Activated naive CD4-positive, alpha-beta T cell (primary cell): ENCODE measurements at places on chromosomes 7 and 10.
A peak's percentile ranks its signal among the peaks of the same experiment; 100 is the strongest.

GRCh38 chr7:18126281-18126680, 98.6 kb upstream of the PRPS1L1 start:
- DNase-seq = no peak

GRCh38 chr7:24709585-24710360, 47.5 kb downstream of the GSDME start:
- no peak for DNase-seq

- DNase-seq = no peak
These were observed 68.6 kb downstream of the CALD1 start for GRCh38 chr7:134847851-134848588.

- no peak for DNase-seq
These were observed 6.4 kb downstream of the SH2B2 start for GRCh38 chr7:102292813-102293798.

GRCh38 chr7:90853205-90853604, 257.1 kb downstream of the CDK14 start:
- DNase-seq = no peak

DNA sequence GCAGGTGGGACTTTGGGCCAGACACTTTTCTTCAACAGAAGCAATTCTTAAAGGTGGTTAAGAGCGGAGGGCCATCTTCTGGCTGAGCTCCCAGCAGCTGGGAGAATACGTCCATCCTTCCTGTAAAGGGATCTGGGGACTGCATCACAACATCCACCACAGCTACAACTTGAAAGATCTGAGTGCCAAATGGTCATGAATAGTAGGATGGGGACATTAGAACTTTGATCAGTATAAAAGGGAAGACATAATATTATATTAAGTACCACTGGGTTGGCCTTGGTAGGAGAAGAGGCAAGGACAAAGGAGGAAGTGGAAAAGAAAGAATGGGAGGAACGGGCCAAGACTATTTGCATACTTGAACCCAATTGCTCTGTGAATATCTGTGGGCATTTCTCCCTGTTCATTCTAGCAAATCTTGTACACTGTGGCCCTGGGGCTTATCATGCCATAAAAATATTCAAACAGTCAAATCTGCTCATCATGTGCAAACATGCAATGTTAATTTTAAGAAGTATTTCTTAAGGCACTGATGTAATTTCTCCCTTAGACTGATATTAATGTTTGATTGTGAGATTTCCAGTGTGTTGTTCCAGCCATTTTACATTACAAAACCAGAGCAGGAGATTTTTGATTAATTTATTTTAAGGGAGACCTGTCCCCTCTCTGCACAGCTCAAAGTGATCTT, 65.5 kb upstream of the CREB5 start:
- DNase-seq = no peak

GRCh38 chr10:13716081-13717071, 129.6 kb downstream of the PRPF18 start:
- DNase-seq = no peak

DNA sequence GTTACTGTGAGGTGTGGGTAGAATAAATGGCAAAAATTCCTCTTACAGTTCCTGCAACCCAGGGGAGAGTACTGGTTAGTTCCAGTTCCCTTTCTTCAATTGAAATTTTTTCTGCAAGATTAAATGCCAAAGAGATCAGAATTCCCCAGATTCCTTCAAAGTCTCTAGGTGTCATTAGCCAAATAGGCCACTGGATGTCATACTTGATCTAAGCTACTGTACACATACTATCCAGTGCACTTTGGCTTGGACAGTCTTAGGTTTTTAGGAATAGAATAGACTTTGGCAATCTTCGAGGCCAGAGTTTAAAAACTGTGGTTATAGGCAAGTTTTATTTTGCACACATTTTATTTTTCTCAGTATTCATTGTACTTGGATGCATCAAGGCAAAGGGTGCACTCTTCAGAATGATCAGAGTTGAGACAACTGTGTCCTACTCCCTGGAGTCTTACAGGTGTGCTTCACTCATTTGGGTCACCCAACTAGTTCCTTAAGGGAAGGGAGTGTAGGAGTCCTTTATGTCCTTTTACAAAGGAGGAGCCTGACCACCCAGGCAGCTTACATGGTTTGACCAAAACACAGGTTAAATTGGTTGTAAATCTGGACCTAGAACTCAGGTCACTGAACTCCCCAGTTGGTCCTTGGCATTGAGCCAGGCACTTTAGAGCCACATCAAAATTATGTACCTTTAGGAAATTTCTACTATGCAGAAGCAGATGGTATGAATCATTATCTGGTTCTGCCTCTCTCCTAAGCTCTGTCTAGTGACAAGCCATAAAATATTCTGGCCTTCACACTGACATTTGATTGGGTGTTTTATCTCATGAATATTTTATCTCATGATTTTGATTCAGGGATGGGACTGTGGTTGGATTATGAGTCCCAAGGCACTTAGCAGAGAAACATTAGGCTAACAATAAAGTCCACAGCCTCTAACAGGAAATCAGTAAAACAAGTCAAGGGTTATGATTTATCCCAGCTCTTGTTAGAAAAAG, 49.5 kb downstream of the ASAH2B start:
- DNase-seq = no peak

GRCh38 chr7:6028563-6028962, 2.6 kb upstream of the ANKRD61 start:
- no peak for DNase-seq

DNA sequence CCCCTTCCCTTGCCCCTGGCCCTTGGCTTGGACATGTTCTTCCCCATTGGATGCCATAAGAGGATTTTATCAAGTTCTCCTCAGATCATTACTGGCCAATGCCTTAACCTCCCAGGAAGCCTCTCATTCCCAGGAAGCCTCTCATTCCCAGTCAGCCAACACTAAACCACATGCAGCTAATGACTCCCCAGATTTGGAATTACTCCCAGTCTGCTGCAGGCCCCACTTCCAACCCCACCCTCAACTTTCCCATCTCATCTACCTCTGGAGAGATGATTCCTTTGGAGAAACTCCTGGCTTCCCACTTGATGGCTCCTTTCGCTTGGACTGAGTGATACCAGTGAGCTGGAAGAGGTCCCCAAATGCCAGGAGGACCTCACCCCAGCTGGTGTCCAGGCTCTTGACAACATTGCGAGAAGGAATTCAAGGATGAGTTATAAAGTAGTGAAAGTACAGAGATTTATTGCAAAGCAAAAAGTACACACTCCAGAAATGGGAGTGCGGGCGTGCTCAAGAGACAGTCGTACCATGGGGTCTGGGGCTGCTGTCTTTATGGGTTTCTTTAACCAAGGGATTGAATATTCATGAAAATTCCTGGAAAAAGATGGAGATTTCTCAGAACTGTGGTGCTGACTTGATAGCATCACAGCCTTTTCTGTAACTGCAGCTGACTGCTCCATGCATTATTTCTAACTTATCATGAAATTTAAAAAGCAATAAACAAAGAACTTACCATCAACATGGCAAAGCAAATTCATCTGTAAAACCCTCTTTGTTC, 117.2 kb upstream of the ADCY1 start:
- DNase-seq = no peak

DNA sequence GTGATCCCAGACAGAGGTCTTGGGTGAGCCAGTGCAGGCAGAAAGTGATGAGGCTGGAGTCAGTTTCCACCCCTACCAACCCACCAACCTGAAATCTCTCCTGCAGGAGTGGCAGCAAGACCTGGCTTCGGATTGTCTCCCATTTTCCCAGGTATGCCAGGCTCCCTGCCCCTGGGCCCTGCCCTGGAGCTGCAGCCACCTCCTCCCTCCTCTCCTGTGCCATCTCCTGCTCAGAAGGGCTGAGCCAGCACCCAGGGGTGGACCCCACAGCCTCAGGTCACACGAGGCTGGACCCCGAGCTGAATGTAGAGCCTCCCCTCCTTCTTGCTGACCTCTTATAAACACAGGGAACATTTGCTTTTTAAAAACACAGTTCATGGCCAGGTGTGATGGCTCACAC, 17.0 kb upstream of the LIMK1 start:
- DNase-seq = no peak

DNA sequence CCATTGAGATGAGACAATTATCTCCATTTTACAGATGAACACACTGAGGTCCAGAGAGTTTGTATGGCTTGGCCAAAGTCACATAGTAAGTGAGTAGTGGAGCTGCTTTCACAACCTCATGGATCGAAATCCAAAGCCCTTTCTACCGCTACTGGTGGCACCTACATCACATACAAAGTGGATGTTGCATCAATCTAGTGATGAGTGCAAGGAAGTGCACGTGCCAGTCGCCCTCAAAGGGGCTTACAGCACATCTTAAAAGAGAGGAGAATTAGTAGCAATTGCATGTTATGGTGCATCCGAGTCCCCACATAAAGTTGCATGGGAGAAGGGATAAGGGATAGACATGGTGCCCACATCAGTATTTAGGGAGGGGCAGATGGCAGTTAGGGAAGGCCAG, 31.0 kb upstream of the GPR26 start:
- DNase-seq = no peak

DNA sequence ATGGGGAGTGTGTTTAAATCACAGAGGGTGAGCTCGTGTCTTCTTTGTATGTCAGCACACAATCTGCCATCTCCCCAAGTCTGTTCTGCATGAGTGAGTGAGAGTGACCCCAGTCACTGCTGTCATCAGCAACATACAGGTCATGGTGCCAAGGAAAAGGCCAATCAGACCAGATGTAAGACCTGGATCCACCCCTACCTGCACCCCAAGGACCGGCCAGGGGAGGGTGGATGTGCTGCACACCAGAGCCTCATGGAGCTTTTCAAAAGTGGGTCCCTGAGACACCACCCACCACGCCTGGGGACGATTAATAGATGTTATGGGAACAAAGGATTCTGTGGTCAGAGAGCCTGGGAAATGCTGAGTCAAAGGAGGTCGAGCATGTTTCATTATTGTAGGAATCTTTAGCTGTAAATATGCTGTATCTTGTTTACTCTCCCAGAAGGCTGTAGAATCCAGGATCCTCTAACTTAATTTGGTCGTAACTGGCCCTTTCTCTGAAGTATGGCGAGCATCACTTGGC, 420.5 kb downstream of the RPS24 start:
- no peak for DNase-seq

- DNase-seq = no peak
These were observed 259.9 kb downstream of the SKIDA1 start for GRCh38 chr10:21265622-21266021.

- DNase-seq = no peak
These were observed 336.3 kb downstream of the PPP1R3A start for GRCh38 chr7:113582471-113582870.

DNA sequence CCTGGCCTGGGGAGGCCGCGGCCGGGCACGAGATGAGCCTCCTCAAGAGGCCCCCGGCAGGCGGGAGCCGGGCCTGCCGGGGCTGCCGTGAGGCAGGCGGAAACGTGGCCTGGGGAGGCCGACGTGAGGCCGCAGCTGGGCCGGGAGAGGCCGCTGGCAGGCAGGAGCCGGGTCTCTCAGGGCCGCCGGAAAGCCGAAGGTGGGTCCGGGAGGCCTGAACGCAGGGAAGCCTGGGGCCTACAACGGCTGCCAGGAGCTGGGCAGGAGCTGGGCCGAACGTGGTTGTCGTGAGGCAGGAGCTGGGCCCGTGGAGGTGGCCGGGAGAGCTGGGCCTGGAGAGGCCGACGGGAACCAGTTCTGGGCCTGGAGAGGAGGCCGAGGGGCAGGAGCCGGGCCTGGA, 171.9 kb downstream of the TPST1 start:
- DNase-seq = no peak

GRCh38 chr7:151744656-151745638, 132.0 kb downstream of the PRKAG2 start:
- DNase-seq = no peak

GRCh38 chr7:158114056-158114850, 473.4 kb downstream of the PTPRN2 start:
- no peak for DNase-seq

DNA sequence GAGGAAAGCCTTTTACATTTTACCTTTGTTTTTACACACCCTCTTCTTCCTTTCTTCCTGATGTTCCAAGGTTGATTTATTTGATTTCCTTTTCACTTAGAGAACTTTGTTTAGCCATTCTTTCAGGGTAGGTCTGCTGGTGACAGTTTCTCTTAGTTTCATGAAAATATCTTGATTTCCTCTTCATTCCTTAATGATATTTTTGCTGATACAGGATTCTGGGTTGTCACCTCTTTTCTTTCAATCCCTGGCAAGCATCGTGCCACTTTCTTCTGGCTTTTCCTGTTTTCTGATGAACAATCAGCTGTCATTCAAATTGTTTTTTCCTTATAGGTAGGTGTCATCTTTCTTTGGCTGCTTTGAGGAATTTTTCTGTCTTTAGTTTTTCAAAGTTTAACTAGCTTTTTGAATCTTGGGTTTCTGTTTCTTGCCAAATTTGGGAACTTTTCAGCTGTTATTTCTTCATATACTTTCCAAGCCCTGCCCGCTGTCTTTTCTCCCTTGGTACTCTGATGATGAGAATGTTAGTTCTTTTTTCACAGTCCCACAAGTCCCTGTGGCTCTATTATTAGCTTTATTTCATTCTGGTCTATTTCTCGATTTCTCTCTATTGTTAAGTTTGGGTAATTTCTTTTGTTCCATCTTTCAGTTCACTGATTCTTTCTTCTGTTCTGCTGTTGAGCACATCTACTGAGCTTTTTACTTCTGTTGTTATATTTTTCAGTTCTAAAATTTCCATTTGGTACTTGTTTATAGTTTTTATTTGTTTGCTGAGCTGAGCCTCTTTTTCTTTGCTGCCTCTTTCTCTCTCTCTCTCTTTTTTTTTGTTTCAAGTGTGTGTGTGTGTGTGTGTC, 102.6 kb downstream of the CCNY start:
- no peak for DNase-seq

DNA sequence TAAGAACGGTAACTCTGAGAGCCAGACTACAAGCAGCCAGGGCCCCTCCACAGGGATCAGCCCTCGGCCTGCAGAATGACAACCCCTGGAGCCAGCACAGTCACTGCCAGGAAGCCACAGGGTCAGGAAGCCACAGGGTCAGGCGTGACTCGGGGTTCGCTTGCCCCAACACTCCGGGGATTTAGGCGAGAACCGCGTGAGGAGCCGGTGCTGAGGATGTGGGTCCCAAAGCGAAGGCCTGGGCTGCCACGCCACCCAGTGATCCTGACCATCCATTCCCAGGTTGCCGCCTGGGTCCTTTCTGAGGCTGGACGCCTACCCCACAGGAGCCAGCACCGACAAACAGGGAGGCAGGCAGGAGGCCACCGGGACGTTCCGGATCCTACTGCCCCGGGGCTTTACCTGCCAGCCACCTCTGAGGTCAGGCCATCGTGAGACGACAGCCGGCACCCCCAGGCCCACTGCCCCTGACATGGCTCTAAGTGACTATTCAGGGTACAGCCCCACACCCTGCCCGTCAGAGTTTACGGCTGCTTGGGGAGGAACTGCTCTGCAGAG, 228.6 kb downstream of the ELFN1 start:
- DNase-seq = no peak

GRCh38 chr7:30682212-30683083, at the start of gene CRHR2:
TSS of gene CRHR2 (minus strand) at chr7:30682456. CDS start at chr7:30682280, 176 bp downstream.
- peak; percentile 13 for DNase-seq

- no peak for DNase-seq
These were observed 23.4 kb upstream of the TRUB1 start for GRCh38 chr10:114914560-114914959.

- DNase-seq = no peak
These were observed 295.0 kb upstream of the DKK1 start for GRCh38 chr10:52019077-52019555.
